ENCODE measurements at places on chromosomes 12 and 14.

DNA sequence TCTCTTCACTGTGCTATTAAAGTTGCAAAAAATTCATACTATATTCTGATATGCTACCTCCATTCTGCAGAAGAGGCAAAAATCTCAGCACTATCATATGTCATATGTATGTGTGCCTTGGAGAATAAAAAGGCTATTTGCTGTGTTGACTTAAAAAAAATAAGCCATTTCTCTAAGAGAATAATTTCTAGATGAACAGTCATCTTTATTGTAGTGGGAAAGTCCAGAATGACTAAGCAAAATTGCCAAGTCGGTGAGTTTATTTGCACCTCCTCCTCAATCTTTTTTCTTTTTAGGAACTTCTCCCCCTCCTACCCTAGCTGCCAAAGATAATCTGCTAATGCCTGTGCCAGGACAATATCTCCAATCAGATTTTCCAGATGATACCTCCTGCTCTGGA, 353.8 kb upstream of the FAR2 start:
- no peak for DNase-seq

DNA sequence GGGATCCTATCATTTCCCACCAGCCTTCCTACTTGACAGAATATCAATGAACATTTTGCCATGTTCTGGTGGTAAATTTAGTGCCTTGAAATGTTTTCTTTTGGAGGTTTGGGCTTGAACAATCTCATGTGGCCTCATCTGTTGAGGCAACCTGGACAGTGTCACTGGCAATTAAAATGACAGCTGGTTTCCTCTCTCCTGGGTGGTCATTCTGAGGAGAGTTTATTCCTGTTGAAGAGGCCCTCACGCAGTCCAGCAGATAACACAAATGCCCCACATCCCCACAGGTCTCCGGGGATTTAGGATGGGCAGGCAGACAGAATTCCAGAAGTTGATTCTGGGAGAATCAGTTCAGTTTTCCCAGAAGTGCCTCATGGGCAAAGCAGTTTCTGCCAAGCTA, 41.9 kb downstream of the MMAB start:
- no peak for DNase-seq

DNA sequence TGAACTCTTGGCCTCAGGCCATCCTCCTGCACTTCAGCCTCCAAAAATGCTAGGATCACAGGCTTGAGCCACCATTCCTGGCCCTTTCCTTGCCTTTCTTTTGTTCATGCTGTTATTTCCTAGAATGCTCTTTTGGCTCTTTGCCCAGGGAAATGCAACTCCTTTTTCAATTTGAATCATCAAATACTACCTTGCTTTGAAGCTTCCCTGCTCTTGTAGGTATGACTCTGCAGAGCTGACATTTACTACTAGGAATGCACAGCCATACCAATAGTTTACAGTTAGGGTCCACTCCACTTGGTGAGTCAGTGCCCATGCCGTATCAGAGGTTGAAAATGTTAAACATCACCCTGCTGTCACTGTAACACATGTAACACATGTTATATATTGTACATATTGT, 107.0 kb upstream of the CRY1 start:
- DNase-seq, result no peak

GRCh38 chr14:41868396-41868795, 261.7 kb downstream of the LRFN5 start:
- DNase-seq, result no peak

DNA sequence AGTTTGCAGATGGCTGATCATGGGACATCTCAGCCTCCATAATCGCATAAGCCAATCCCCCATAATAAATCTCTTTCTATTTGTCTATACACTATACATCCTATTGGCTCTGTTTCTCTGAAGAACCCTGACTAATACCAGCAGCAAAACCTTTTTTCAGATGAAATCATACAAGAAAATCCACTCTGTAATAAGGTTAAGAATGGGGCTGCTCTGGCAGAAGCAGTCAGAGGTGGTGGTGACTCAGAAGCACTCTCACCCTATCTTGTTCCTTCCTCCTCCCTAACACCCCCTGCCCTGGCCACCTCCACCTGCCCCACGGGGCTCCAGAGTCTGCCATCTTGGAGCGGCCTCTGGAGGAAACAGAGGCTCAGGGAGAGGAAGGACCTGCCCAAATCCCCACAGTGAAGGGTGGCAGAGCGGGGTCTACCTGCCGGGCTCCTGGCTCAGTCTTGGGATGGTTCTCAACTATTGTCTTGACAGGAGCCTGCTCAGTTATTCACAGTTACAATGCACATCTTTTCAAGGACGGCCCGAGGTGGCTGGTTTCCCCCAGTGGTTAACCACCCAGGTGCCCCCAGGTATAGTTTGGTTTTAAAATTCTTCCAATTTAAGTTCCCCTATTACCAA, 109.3 kb upstream of the EVL start:
- DNase-seq, result no peak

DNA sequence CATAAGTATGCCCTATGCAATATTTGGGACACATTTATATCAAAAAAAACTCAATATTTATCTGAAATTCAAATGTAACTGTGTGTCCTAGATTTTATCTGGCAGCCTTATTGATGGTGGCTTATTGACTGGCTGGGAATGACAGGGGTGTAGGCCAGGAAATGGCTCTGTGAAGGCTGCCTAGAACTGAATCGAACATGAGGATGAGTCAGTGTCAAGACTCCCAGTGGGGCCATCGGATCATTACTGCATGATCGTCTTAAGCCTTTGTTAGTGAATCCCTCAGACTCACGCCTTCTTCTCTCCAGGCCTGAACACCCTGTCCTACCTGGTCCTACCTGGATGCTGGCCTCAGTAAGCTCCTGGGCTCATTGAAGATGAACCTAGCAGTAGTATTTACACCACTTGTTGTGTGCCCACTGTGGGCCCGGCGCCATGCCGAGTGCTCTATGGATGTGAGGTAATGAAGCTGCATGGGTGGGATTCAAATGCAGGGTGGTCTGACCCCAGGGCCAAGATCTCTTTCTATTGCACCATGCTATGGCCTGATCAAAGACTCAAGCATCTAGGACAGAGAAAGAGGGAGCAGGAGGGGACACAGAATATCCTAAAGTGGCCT, 21.0 kb upstream of the FAIM2 start:
- DNase-seq, result no peak

GRCh38 chr12:64760808-64761573, 1.8 kb upstream of the GNS start:
- DNase-seq, result no peak

- no peak for DNase-seq
Measured at GRCh38 chr12:12191008-12191407, 75.8 kb downstream of the LRP6 start.

GRCh38 chr12:46188170-46188569, 80.7 kb downstream of the SLC38A1 start:
- no peak for DNase-seq

GRCh38 chr12:86712425-86712843, 456.2 kb upstream of the MGAT4C start:
- DNase-seq, result no peak

GRCh38 chr12:90112666-90113065, 404.0 kb upstream of the ATP2B1 start:
- DNase-seq, result no peak

- DNase-seq, result no peak
Measured at GRCh38 chr12:104136577-104136976, 1.4 kb downstream of the NFYB start.

GRCh38 chr12:2739832-2740641, 54.7 kb upstream of the FKBP4 start:
- DNase-seq, result no peak

- DNase-seq, result no peak
Measured at GRCh38 chr12:59298296-59298695, 297.5 kb upstream of the SLC16A7 start.

DNA sequence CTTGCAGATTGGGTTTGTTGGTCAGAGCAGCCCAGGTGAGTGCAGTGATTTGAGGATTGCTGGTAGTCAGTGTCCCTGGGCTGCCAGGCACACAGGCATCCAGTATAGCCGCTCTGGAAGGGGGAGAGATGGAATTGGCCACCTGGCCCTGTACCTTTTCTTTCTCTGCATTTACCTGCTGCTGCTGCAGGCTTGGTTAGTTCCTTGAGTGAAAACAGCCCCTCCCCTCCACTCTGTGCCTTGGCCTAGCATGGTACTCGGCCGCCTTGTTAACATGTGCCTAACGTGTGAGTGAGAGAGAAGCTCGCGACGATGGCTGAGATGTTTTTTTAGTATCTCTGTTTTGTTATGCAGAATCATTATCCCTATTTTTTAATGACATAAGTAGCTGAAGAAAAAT, 49.3 kb upstream of the AMN start:
- DNase-seq, result no peak

DNA sequence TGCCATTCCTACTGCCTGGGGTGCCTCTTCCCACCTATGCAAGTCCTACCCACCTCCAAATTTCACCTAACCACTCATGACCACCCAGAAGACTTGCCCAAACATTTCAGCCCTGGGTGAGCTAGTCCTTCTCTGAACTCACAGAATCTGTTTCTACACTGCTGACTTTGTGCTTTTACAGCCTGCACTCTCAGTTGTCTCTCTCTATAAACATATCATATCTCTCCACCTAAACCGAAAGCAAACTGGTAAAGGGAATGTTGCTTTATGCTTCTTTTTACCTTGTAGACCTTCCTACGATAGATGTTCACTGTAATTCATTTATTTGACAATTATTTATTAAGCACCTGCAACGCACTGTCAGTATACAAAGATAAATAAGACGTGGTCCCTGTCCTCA, 38.1 kb upstream of the RNASE3 start:
- DNase-seq, result no peak

DNA sequence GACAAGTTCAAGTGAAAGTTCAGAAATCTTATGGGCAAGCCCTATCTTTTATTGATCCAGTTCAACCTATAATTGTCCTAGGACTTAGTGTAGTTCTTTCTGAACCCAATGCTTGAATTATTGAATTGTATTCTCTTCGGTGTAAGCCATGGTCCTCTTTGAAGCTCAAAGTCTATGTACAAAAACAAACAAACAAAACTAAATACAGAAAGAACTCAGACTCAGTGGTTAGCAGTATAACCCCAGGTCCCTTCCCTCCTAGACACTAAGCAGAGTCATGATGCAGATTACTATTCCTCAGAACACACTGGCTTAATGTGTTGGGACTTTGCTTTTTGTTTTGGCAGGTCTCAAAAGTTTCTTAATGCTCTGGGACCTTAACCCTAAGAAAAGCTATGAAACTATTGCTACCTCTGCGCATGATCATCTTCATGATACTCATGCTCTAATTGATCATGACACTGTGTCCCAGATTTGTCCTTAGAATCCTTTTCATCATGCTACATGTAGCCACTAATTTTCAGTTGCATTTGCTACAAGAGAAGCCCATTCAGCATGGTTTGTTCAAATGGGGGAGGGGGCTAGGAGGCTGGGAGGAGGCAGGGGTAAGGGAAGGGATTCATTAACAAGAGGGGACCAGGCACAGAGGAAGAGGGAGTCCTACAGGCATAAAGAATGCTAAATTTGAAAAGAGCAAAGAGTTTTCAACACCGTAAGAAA, 35.1 kb upstream of the NAA30 start:
- no peak for DNase-seq

GRCh38 chr12:29104516-29104915, 44.6 kb upstream of the FAR2 start:
- DNase-seq, result no peak

- DNase-seq, result no peak
Measured at GRCh38 chr12:32671930-32672780, 6.9 kb upstream of the DNM1L start.

DNA sequence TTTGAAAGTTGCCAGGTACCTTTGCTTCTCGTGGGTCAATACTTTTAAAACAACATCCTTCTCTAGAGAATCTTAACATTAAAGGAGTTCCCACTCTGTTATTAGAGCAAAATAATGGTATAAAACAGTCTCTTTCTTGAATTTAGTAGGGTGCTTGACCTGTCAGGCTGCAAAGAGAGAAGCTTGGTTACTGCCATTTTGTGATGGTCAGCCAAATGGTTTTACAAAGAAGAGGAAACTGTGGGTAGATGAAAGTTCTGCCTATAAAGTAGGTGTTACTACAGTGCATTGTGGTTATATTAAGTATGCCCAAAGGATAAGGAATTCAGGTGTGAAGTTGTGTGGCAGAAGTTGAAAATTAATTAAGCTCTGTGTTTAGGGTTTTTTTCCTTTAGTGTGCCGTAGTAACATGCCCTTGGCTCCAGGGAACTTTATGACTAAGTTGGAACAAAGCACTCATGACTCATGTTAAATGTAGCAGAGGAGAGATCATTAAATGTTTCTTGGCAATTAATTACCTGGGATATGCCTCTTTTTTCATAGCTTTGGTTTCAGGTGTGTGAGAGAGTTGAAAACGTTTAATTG, 354.0 kb upstream of the KITLG start:
- DNase-seq, result no peak

DNA sequence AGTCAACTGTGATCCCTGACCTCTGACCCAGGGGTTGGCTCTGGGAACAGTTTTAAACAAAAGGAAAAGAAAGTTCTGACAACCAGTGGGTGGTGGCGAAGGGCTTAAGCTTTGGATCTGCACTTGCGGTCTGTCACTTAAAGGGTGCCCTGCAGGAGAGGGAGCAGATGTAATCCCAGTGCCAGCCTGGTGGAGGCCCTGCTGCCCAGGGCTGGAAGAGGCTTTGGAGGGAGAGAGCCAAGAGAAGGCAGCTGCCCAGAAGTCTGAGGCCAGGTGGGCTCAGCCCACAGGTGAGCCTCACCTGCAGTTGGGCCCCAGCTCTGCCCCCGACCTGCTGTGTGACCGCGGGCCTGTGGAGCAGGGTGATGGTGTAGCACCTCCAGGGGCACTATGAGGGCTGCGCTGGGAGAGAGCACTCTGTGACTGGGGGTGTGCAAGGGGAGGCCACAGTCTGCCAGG, 19.1 kb downstream of the SH2B3 start:
- DNase-seq, result no peak

DNA sequence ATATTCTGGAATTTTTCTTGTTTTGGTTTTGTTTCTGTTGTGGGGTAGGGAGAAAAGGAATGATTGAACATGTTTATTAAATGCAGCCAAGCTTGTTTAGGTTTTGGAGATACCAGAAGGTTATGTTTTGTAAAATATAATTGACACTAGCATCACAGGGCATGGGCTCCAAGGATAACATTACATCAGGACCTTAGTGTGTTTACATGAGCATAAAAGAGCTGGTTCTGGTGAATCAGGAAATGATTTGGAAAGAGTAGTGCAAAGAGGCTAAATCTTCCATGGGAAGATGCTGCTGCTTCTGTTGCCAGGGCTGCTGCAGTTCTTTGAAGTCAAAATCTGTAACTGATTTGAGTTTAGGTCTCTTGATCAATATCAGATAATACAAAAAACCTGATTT, 118.7 kb downstream of the ETNK1 start:
- DNase-seq, result no peak

- DNase-seq, result no peak
Measured at GRCh38 chr12:33253178-33253577, 186.4 kb downstream of the SYT10 start.

DNA sequence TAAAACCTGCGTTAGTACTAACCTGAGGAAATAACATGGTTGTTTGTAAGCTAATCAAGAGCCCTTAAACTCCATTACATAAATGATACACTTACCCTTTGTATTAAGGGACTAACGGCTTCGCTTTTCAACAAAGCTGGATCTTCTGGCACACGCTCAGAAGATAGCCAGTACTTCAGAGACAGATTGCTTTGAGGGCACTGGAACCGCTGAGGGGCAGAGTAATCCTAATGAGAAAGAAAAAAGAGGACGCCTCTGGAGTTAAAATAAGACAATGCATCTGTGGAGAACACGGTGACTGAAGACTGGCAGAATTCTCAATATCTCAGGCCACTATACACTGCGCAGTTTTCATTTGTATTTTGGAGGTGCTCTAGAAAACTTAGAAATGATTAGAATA, 1.5 kb upstream of the KTN1 start:
- DNase-seq, result no peak

Measured in activated T-helper 1 cell treated with anti-CD3 and anti-CD28 coated beads, Interleukin-2, amount 50 U/mL, for 16 hours (primary cell).